ENCODE measurements at places on chromosomes 1 and 21. TPM values are rescaled to one million over a fixed set of nuclear protein-coding genes. Genes with fewer than 3 reads are reported as not detected.
A peak's percentile ranks its signal among the peaks of the same experiment; 100 is the strongest.

The EPHA8 gene
- total RNA-seq: not detected

The DIO1 gene
- total RNA-seq: not detected

The ILDR2 gene
- total RNA-seq: 9.8 TPM

The OR2AK2 gene
- not detected for total RNA-seq

The OR2L8 gene
- not detected for total RNA-seq

The TSSK3 gene
- 0.77 TPM for total RNA-seq

DNA sequence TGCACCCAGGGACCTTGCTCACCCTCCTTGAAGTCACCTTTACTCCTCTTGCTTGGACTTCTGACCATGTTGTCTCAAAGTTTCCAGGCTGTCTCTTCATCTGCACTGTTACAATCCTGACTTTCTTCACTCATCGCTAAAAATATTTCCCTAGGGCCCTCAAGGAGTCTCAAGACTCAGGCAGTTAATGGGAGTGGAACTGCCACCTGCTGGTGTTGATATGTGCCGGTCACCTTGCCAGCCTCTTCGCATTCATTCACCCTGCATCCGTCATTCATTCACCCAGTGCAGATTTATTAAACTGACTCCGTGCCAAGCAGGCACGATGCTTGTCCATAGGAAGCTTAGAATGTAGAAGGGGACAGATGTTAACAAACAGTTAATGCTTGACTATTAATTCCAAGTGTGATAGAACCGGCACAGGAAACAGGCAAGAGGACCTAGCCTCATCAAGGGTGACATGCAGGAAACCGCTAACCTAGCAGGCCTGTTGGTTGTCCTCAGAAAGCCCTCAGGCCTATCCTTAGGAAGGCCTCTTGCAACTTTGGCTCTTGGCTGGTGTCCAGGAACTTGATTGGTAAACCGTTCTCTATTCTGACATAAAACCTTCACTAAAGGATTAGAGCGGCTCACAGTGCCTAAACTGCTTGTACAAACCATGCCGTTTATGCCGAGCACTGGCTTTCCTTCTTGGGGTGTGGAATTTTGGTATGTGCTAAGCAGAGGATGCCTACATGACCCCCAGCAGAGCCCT lies 342.2 kb downstream of the CAMTA1 start:
- no peak for DNase-seq

DNA sequence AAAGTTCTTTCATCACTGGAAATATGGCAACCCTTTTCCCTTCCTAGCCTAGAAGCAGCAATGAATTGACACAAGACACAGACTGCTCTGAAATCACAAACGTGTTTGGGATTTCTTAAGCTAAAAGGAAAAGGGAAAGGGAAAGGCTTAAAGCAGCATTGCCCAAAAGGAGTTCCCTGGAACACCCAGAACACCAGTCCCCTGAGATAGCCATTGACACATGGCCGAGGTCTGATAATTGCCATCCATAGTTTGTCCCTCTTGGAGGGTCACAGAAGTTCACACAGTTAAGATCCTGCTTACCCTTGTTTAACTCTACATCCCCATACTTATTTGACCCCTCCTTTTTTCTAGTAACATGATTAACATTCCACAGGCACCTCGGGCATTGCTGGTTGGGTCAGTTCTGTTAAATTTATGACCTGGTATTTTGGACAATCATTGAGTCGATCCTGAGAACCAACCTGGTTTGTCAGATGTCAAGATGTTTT lies 72.9 kb downstream of the ZNF281 start:
- DNase-seq: no peak

DNA sequence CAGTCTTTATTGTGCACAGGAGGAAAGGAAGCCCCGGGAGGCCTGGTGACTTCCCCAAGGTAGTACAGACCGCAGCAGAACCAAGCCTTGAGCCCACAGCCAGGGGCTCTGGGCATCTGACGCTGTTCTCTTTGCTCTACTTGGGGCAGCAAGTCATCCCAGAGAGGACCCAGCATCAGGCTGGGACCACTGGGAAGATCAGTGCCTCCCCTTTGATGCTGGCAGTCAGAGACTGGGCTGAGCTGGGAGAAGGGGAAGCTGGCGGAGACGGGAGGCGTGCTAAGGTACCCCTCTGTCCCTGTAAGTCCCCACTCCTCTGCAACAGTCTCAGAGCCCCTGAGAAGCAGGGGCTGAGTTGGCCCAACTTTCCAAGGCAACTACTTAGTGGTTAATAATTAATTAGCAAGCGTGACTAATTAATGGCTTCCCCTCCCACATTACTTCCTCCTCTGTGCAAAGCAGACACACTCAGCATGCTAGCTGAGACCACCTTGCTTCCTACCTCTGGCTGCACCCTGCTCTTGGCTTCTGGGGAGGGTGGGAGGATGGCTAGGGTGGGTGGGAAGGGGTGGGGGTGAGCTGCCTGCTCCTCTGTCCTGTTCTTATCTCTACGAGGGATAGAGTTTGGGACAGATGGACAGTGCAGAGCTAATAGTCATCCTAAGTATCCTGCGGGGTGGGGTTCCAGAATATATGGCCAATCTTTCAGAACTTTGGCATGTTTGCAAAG lies 1.3 kb downstream of the INAVA start:
- DNase-seq: no peak

DNA sequence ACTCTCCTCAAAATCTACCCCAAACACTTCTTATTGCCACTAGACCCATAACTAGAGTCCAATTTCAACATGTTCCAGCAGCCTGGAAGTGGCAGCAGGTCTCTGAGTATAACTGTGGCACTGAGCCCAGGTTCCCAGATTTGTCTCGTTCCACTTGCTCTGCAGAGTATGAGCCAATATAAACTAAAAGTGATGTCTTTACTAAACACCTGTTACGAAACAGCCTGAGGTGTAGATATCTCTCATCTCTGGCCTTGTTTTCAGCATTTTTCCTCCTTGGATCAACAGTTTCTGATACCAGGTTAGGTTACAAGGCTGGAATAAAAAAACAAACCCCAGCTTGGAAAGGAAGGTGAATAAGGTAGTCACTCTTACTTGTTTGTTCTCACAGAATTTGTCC lies 25.2 kb upstream of the PRDX6 start:
- peak; percentile 40 for DNase-seq

- no peak for DNase-seq
Observed at GRCh38 chr21:32516756-32517649, 68.3 kb downstream of the TCP10L start.

DNA sequence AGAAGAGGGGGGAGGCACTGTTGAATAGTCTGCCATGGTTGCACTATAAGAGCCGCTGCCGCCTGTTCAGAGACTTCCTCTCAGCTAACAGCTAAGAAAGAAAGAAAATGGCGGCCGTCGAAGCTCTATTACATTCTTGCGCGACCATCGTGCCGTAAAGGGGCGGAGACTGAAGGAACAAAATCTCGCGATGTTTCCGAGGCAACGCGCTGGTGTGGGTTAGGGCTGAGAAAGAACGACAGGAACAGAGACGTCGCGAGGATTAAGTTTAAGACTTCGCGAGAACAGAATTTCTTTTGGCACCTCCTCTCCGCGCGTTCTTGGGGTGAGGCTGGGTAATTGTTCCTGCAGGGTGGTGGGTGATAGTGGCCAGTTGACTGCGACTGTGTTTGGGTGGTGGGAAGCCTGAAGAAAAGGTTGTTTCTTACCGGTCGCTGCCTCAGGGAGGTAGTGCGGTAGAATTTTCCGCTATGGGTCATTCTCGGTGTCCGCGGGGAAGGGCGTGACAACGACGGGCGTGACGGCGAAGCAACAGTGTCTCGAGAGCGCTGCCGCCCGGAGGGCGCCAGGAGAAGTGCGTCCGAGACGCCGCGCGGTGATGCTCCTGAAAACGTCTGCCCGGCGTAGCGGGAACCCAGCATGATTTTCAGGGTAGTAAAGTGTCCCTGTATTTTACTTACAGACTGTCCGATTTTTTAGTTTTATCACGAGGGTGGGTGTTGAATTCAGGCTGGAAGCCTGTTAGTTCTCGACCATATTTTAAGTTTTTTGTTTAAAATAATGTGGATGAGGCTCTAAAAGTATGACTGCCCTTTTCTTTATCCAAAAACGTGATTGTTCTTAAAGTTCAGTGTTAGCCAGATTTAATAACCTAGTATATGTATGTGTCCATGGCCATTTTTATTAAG lies at the start of gene FUBP1:
Gene FUBP1 (minus strand): TSS at position 104 of the 908 bp plus-strand sequence. CDS start 68 bp downstream, at position 36.
- peak; percentile 98 for DNase-seq

- no peak for DNase-seq
Observed at GRCh38 chr1:7333094-7333493, 438.0 kb upstream of the VAMP3 start.

DNA sequence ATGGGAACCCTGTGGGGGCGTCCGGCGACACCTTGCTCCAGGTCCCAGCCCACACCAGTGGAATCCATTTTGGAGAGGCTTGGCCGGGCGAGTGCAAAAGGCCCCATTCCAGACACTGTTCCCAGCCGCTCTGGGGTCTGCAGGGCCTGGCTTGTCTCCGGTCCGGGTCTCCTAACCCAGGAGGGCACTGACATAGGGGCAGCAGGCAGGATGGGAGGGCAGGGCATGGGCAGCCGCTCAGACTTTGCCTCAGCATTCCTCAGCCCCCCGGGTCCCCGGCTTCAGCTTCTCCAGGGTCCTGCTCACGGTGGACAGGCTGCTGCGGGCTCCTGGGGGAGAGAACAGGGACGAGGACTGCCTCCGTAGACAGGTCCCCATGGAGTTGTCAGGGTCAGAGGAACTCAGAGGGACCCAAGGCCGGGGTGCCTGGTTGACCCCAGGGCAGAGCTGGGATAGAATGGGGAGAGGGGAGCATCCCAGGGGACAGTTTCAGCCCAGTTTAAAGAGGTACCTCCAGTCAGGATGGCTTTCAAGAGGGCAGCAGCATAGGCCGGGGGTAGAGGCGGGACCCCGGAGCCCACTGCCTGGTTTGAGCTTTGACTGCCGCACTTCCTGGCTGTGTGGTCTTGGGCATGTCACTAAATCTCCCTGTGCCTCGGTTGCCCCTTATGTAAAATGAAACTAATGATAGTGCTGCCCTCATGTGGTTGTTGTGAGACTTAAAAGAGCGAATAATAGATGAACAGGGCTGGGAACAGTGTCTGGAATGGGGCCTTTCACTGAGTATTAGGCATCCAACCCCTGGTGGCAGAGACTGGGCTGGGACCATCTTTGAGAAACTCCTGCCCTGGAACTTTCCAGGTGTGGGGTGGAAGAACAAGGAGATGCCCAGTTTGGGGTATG lies 3.7 kb downstream of the KNCN start:
- no peak for DNase-seq
